Central memory CD4-positive, alpha-beta T cell (primary cell): ENCODE measurements at places on chromosomes 4 and X.
A peak's percentile ranks its signal among the peaks of the same experiment; 100 is the strongest.

DNA sequence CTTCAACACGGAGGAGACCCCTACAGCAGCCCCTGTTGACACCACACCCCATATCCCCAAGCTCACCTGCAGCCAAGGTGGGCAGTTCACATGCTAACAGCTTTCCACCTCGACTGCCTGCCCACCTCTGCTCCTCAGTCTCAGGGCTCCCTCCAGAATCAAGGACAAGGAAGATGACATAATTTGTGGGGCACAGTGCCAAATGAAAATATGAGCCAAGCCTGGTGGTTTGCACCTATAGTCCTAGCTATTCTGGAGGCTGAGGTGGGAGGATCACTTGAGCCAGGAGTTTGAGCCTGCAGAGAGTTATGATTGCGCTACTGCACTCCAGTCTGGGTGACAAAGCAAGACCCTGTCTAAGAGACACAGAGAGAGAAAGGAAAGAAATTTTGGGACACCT is 516.3 kb downstream of the BCOR start:
- no peak for DNase-seq

DNA sequence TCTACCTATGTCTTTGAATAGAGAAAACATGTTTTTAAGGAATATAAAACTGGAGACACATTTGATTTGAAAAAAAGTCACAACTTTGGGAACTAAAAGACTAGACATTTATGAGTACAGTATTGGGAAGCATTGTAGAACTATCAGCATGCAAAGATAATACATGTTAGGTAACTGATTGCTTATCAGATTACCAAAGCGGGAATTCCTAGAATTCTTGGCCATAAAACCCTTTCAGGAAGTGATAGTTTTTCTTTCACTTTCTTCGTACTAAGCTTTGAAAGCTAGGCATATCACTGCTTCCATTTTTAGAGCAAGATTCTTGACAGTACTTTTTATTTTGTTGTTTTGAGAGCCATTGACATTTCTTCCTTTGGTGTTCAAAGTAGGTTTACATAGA is 646.6 kb upstream of the PITX2 start:
- no peak for DNase-seq

GRCh38 chr4:153713866-153714646 is 30.0 kb downstream of the TLR2 start:
- no peak for DNase-seq

GRCh38 chr4:41189666-41190065 is 24.7 kb downstream of the APBB2 start:
- DNase-seq, result no peak

- DNase-seq, result no peak
Observed at GRCh38 chr4:169582203-169582602, 30.2 kb downstream of the NEK1 start.

- no peak for DNase-seq
Observed at GRCh38 chr4:102736636-102737549, 23.9 kb downstream of the MANBA start.

GRCh38 chr4:166123546-166123945 is 250.5 kb downstream of the TLL1 start:
- DNase-seq, result no peak

GRCh38 chrX:118727686-118728339 is 407 bp downstream of the IL13RA1 start:
- DNase-seq, result no peak

- DNase-seq, result no peak
Observed at GRCh38 chr4:8291036-8291682, 21.6 kb downstream of the HTRA3 start.

- no peak for DNase-seq
Observed at GRCh38 chr4:10201381-10202223, 85.0 kb upstream of the WDR1 start.

GRCh38 chr4:48489683-48490011 is 405 bp upstream of the ZAR1 start:
- DNase-seq, result no peak

GRCh38 chrX:9635803-9636202 is 129.8 kb downstream of the GPR143 start:
- DNase-seq, result no peak

GRCh38 chr4:158484173-158484885 is 37.4 kb upstream of the RXFP1 start:
- no peak for DNase-seq

- DNase-seq, result no peak
Observed at GRCh38 chr4:90960840-90961239, 833.6 kb downstream of the CCSER1 start.

GRCh38 chr4:101441446-101441845 is 94.1 kb upstream of the PPP3CA start:
- no peak for DNase-seq

DNA sequence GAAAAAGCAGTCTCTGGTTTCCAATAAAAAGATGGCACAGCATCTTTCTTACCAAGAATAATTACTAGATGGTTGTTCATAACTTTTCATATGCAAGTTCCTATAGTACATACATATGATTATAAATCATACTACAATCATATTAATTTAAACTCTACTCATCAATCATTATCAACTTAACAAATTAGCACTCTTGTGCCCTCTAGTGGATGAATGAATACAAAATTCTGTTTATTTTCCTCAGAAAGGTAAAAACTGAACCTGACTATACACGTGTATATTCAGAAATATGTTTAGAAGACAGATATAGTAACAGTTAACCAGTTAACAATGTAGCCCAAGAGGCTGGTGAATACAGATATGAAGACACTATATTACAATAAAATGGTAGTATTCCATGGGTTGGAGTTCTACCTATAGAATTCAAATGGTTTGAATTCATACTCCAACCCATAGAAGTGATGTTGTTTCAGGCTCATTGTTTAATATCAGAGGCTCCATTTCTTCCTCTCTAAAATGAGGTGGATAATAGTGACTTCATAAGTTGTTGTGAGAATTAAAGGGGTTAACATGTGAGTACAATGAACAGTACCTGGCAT is 100.0 kb downstream of the ADAMTS3 start:
- no peak for DNase-seq

DNA sequence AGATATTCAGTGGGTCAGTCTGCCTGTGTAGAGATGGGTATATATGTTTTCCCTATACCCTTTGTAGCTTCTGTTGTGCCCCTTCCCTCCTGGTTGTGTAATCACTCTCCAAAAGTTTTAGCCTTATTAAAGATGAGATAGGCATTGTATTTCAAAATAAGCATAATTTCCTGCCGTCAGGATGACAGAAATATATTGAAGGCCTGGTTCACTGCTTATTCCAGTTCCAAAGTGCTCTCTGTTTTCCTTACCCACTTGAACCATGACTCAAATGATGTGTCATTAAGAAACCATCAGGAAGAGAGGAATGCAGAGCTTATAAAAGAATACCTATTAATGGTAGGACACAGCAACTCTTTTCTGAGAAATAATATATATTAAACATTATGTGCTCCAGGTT is 178.5 kb downstream of the GABRB1 start:
- DNase-seq, result no peak

- peak; percentile 79 for DNase-seq
Observed at GRCh38 chr4:80492761-80493160, 157.2 kb downstream of the CFAP299 start.

DNA sequence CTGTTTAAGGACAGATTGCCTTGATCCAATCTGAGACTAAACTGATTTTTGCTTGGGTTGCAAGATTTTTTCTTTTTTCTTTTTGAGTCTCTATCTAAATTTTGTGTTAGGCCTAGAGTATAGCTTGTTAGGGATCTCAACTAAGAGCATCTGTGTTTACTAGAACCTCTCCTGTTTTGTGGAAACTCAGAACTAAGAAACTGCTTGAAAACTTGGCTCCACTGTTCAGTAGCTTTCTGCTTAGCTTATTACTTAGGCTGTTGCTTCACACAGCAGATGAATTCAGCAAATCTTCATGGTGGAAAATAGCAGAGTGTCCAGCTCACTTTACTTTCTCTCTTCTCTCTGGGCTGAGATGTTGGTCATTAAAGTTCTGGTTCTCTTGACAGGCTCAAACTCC is 36.7 kb upstream of the SLC6A14 start:
- DNase-seq, result no peak

DNA sequence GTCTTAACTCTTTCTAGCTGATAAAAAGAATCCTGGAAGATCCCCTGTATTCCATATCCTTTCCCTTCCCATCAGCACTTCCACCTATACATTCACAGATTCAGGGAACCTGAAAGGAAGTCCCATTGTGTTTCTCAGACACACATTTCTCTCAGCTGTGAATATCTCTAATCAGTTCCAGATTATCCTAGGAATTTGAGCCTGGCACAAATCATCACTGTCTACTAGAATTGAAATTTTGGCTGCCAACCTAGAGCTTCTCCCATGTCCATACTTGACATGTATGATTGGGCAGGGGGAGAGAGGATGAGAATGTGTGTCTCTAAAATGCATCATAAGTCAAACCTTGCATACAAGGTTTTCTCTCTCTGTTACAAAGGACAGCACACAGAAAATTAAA is 53.1 kb downstream of the NDST3 start:
- DNase-seq, result no peak

- no peak for DNase-seq
Observed at GRCh38 chr4:10006231-10006600, 15.1 kb downstream of the SLC2A9 start.

DNA sequence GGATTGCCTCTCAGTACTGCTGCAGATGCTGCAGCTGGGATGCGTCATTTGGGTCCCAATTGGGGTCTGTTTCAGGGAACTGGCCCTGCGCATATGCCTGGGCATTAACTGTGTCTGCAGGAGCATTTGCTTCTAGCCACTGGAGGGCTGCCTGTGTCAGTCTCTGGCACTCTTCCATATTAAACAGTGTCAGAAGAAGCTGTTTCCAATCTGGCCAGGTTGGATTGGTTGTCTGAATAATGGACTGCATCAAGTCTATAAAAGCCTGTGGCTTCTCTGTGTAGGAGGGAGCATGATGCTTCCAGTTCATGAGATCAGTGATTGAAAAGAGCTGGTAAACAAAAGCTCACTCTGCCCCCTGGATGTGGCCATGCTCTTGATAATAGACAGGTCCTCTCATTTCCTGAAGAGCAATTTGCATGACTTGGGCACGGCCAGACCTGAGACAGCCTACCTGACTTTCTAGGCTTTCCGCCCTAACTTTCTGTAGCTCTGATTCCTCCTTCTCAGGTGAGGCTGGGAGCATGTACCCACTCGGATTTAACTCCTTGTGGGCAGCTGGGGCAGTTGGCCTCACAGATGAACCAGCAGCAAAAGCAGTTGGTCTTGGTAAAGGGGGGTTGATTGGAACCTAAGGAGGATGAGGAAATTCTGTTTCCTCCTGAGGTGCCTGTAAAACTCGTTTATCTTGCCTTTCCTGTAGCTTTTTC is 29.2 kb downstream of the SULT1E1 start:
- DNase-seq, result no peak
